NCI-H1105 (cell line): ENCODE measurements at places on chromosomes 13 and 19.

GRCh38 chr13:51919531-51919930 lies 57.8 kb downstream of the CCDC70 start:
- DNase-seq: no peak

DNA sequence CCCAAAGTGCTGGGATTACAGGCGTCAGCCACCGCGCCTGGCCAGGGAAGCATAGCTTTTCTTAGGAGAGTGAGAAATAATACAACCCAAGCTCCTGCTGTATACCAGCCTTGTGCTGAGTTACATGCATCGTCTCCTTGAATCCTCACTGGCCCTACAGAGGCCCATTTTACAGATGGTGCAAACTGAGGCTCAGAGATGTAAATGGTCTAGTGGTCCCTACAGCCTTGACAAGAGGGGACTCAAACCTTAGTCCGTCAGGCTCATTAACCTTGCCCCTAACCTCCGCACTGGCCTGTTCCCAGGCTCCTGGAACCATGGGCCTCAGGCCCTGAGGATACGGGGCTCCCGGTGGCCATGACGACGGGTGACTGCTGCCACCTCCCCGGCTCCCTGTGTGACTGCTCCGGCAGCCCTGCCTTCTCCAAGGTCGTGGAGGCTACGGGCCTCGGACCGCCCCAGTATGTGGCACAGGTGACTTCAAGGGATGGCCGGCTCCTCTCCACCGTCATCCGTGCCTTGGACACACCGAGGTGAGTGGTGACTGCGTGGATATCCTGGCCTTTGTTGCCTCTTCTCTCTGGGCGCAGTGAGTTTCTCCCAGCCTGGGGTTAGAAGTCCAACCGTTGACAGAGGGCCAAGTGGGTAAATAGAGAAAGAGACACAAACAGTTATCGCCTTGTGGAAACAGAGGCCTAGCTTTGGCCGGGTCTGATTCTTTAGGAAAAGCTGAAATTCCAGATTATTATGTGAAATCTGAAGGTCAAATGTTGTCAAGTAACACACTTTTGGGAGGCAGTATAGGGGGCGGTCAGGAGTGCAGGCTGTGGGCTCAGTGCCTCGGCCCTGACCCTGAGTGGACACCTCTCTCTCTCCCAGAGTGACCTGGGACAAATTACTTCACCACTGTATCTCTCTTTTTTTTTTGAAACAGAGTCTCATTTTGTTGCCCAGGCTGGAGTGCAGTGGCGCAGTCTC lies 8.7 kb downstream of the MARCHF2 start:
- no peak for DNase-seq

- DNase-seq: no peak
These were observed 9.6 kb upstream of the SOX1 start for GRCh38 chr13:112057439-112057735.

- DNase-seq: peak; percentile 14
These were observed 69.3 kb downstream of the NHLRC3 start for GRCh38 chr13:39107561-39107960.

- DNase-seq: no peak
These were observed 1.1 kb downstream of the SLITRK1 start for GRCh38 chr13:83881140-83881684.

GRCh38 chr13:79614250-79614918 lies 133.4 kb downstream of the NDFIP2 start:
- DNase-seq: no peak

GRCh38 chr19:15381864-15382263 lies 2.3 kb upstream of the AKAP8 start:
- no peak for DNase-seq

- DNase-seq: no peak
These were observed 26.6 kb downstream of the KLF2 start for GRCh38 chr19:16351133-16351809.

DNA sequence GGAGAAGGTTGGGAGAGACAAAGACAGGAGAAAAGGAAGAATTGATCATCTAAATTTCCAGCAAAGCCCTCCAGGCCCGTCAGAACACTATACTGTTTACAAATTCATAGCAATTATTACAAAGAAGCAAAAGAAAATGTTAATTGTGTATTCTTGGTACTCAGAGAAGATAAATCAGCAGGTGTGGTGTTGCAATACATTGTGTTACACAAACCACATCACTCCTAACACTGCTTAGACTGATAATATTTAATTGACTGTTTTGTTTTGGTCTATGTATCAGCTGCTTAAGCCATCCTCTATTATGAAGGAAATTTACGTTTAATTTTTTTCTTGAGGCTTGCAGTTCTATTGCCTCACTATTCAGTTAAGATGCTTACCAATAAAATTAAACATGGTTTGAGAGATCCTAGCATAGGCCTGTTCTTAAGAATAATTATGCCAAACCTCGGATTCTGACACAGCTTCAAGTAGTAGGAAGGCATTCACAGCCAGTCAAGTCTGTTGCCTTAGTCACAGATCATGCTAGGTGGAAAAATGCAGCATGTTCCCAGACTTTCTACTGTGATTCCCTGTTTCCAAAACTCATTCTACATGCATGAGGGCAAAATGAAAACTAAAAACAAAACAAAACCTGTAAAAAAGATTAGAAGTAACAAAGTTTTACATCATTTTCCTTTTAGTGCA lies 129.2 kb downstream of the TBC1D4 start:
- DNase-seq: no peak

GRCh38 chr13:24500977-24501376 lies 11.6 kb downstream of the PARP4 start:
- DNase-seq: no peak

DNA sequence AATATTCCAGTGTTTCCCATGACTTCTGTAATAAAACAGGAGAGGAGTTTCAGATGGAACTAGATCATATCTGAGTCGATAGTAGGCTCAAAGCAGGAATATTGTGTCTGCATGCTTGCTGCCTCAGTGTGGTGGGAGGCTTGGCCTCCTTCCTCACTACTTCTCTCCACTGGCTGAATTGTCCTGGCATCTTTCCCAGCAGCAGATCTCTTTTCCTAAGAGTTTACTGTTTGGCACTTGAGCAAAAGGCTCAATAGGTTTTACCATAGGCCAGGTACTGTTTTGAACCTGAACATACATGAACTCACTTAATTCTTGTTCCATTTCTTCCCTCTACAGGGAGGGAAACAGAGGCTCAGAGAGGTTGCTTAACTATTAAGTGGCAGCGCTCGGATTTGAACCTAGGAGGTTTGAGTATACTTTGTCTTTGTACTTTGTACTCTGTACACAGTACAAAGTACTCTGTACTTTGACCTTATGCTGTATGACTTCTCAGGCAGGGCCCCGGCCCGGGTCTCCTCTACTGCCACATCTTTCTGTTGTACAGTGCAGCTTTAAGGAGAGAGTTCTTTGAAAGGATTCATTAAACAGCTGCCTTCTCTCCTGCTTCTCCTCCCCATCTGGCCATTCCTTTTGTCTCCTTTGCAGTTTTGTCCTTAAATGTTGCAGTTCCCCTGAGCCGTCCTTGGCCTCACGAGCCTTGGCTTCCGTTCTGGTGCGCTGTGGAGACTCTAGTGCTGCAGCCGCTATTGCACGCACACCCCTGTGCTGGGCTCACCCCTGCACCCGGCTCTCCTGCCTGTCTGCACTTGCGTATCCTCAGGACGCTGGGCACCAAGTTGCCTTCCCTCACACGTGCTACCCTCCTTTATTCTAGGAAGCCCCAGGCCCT lies 8.1 kb downstream of the B3GLCT start:
- peak; percentile 44 for DNase-seq

DNA sequence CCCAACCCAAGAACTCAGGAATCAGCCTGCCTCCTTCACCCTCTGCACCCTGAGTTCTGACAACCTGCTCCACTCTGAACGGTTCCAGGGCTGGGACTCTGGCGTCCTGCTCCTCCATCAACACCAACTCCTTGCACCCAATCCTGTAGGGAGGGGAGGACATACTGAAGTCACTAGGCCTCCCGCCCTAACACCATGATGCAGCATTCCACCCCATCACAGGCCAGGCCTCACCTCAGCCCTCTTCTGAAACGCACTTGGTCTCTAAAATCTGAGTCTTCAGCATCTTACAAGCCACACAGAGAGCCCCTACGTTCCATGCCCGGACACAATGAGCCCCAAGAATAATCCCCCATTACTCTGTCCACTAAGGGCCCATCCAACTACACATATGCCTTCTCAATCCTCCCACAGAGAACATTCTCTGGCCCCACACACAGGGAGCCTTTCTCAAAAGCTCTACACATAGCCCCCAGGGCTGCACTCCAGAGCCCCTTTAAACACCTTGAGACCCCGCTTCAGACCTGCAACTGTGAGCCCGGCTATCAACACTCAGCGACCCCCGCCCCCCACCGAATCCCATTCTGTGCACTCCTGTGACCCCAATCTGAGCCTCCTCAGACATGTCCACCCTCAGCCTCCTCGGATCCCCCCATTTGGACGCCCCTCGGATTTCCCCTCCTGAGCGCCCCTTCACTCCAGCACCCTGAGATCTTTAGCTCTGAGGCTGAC lies 567 bp downstream of the ALKBH6 start:
- no peak for DNase-seq
